GM19239 (cell line): ENCODE measurements at places on chromosomes 12 and 14.
A peak's percentile ranks its signal among the peaks of the same experiment; 100 is the strongest.

GRCh38 chr12:118429688-118430383 is 53.5 kb downstream of the SUDS3 start:
- no peak for DNase-seq

DNA sequence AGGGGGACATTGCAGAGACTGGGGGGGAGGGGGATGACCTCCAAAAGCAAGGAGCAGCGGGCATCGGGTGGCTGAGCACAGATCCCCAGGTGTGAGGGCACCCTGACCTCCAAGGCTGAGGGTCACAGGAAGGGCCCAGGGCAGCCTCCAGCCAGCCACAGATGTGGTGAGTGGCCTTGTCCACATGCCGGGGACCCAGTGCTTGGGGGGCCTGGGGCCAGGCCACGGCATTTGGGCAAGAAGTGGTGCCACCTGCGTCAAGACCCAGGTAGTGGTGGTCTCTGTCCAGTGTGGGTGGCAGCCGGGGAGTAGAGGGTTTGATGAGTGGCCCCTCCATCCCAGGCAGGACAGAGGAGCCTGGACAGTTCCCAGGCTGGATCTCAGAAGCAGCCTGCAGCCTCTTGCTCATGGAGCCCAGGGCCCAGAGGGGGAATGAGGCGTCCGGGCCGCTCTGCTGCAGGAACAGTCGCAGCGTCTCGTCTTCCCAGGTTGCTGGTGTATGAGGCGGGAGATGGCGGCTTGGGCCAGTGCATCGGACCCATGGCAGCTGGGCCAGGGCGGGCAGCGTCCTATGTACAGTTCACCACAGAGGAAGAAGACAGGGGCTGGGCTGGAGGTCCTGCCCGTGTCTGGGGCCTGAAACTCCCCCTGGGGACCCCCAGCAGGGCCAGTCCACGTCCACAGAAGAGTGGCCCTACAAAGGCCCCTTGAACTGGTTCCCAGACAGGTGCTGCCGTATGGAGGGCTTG is 33.5 kb downstream of the CCNK start:
- no peak for DNase-seq

DNA sequence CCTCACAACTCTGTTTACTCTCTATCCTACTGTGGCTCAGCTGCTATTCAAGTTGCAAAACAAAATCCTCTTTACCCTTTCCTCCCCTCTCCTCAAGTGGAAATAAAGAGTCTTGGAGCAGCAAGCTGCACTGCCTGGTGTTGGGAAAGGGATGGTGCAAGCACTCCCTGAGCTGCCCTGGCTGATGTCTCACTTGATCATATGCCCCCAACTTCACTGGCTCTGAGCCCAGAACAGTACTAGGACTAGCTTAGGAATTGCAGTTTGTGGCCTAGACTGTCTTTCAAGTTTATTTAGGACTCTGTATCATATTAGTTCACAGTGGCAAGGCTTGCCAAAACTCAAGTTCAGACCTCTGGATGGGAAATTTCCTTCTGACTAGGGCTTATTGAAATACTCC is 1683.8 kb upstream of the SEL1L start:
- DNase-seq: no peak

- no peak for DNase-seq
Observed at GRCh38 chr12:31752450-31752849, 23.6 kb upstream of the AMN1 start.

- DNase-seq: no peak
Observed at GRCh38 chr12:112347581-112347982, 34.6 kb downstream of the HECTD4 start.

GRCh38 chr12:78316136-78316535 is 485.4 kb downstream of the NAV3 start:
- DNase-seq: no peak

GRCh38 chr14:93970965-93971634 is 5.3 kb downstream of the ASB2 start:
- no peak for DNase-seq

DNA sequence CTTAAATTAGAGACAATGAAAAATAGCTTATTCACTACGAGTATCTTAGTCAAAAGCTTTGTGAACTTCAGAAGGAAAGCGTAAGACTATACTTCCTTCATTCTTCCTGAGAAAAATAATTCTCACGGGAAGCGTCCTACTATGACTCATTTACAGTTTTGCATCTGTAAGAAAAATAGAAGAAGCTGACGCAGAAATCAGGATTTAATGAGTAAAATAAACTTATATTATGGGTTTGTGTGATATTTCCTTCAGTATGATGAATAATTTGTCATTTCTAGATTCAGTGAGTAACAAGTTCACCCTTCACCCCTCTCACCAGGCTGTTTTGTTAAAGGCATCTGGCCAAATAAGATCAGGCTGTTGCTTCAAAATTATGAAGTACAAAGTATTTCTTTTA is 17.8 kb upstream of the PDE3A start:
- DNase-seq: no peak

DNA sequence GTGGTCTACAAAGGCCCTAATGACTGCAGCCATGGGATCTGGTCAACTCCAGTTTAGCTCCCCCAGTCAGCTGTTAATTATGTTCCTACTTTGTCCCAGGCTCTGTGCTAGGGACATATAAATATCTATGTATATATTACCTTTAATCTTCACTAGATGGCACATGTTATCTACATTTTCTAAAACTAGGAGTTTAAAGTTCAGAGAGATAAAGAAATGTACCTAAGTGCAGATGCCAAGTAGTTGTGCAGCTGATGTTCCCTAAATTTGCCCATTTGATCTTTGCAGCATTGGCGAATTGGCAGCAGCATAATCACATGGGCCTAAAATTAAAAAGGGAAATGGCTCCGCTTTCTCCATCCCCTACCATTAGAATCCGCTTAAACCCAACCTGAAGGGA is 541.1 kb downstream of the MED13L start:
- no peak for DNase-seq

DNA sequence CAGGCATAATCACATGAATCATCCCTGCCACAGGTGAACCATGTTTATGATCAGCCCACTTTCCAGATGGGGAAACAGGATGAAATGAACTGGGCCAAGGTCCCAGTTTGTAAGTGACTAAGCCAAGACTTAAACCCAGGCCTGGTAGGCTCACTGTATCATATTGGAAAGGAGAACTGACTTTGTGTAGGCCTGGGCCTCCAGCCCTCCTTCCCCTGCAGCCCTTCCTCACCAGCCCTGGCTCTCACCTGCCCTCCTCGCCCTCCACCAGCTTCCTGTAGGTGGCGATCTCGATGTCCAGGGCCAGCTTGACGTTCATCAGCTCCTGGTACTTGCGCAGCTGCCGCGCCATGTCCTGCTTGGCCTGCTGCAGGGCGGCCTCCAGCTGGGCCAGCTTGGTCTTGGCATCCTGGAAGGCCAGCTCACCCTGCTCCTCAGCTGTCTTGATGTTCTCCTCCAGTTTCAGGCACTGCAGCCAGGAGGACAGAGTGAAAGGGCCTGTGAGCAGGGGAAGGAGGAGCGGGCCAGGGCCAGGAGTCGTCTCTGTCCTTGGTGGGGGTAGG is 19.8 kb downstream of the KRT80 start:
- no peak for DNase-seq

- no peak for DNase-seq
Observed at GRCh38 chr12:66963901-66964300, 285.0 kb upstream of the GRIP1 start.

DNA sequence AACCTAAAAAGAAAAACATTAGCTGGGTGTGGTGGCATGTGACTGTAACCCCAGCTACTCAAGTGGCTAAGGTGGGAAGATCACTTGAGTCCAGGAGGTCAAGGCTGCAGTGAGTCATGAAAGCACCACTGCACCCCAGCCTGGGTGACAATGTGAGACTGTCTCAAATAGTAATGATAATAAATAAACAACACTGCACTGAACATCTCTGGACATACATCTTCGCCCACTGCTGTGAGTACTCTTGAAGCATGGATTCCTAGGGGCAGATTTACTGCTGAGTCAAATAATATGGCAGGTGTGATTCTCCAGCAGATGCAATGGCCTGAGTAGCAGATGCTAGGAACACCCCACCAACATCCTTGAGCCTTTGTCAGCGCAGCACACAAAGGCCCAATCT is 23.6 kb downstream of the ABCB9 start:
- DNase-seq: no peak

- DNase-seq: no peak
Observed at GRCh38 chr14:94098326-94098992, 12.1 kb upstream of the IFI27 start.

GRCh38 chr12:67681105-67681778 is 32.7 kb downstream of the DYRK2 start:
- no peak for DNase-seq

- no peak for DNase-seq
Observed at GRCh38 chr12:96989916-96990315, 82.9 kb downstream of the NEDD1 start.

- DNase-seq: peak; percentile 79
Observed at GRCh38 chr12:52884526-52885293, 20.2 kb downstream of the KRT8 start.

DNA sequence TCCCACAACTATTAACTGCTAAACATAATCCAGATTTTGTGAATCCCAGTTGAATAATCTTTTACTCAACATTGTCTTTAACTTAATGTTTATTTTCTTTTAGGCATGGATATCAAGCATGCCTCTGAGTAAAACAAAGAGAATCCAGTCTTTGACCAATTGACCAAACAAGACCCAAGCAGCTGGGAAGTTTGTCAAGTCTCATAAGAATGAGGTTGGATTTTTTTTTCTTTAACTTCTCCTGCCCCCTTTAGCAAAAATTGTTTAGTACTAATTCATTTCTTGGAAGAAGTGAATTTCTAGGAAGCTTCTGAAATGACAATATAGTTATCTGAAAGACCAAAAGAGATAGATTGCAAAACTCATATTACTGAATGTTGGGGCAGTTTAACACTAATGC is 89.9 kb downstream of the OTOGL start:
- DNase-seq: no peak

- no peak for DNase-seq
Observed at GRCh38 chr12:3116106-3116844, 39.1 kb downstream of the TSPAN9 start.

GRCh38 chr12:25725931-25726330 is 172.8 kb upstream of the LMNTD1 start:
- no peak for DNase-seq

DNA sequence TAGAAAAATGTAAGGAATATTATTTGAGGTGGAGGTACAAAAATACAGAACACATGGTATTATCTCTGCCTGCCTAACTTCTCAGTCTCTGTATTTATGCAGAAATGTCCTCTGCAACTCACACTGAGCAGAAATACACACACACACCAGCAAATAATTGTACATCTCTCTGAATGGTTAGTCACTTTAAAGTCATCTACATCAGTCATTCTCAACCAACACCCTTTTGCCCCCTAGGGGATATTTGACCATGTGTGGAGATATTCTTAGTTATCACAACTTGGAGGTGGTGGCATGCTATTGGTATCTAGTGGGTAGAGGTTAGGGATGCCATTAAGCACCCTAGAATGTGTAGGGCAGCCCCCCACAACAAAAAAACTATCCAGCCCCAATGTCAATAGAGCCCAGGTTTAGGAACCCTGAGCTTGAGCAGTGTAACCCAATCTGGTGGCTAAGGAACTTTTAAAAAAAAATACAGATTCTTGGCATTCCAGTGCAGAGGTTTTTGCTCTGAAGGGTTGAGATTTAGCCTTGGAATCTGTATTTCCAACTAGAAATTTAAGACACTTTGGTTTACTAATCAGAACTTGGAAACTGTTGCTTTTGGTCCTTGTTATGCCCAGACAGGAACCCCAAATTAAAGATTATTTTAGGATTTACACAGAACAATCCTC is 183.8 kb downstream of the TBX5 start:
- DNase-seq: no peak

GRCh38 chr12:12488823-12489550 is 73.7 kb downstream of the DUSP16 start:
- DNase-seq: no peak

- no peak for DNase-seq
Observed at GRCh38 chr12:46390304-46390703, 17.7 kb upstream of the SLC38A2 start.

- peak; percentile 44 for DNase-seq
Observed at GRCh38 chr12:32273712-32274111, 125.6 kb upstream of the FGD4 start.

- no peak for DNase-seq
Observed at GRCh38 chr12:19139615-19140194, 10.2 kb downstream of the PLEKHA5 start.

DNA sequence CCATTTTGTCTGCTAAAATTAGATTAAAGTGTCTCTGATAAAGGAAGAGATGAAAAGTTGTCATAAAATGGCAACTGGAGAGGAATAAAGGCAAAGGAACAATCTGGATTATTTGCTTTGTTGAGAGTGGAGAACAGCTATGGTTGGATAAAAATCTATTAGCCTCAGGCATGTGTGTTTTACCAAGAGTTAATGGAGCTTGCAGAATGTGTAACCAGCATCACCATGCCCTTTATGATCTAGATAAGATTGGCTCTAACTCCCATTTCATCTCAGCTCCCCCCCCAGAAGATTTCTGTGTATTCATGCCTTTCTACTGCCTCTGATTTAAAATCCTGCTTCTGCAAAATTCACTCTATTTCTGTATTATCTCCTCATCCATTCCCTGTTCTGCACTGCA is 93.8 kb downstream of the GALC start:
- no peak for DNase-seq

GRCh38 chr12:82746668-82747067 is 60.0 kb downstream of the TMTC2 start:
- DNase-seq: no peak

DNA sequence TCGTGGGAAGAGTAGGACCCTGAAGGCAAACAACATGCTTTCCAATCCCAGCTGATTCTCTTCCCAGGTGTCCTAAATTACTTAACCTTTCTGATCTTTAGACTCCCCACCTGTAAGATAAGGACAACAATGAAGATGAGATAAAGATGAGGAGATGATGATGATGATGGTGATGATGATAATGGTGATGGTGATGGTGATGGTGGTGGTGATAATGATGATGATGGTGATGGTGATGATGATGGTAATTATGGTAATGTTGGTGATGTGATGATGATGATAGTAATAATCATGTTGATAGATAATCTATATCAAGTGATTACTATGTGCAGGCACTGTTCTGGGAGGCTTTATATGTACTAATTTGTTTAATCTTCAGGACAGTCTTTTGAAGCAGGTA is 48.3 kb downstream of the NR1H4 start:
- DNase-seq: no peak

GRCh38 chr12:2583091-2583497 is 211.7 kb upstream of the FKBP4 start:
- peak; percentile 76 for DNase-seq

GRCh38 chr14:55661029-55661428 is 81.0 kb downstream of the KTN1 start:
- no peak for DNase-seq

GRCh38 chr14:69475194-69475818 is 9.2 kb upstream of the PLEKHD1 start:
- DNase-seq: no peak

DNA sequence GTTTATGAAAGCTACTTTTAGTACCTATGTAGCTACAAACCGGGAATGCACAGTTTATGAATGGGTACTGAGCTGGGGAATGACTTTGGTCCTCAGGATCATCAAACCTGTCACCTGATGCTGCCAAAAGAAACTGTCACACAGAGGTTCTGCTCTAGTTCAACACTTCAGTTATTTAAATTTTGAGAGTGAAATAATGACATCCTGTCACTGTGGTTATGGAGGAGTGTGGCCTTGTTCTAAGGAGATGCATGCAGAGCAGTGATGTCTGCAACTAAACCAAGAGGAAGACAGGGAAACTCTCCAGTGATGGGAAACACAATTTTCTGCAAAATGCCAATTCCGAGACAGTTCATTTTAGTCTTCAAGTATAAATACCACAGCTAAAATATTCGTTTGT is 4.8 kb upstream of the AEBP2 start:
- DNase-seq: no peak

GRCh38 chr12:71312768-71313403 is 126.7 kb upstream of the LGR5 start:
- no peak for DNase-seq
